ENCODE measurements at places on chromosomes 16 and 17.

DNA sequence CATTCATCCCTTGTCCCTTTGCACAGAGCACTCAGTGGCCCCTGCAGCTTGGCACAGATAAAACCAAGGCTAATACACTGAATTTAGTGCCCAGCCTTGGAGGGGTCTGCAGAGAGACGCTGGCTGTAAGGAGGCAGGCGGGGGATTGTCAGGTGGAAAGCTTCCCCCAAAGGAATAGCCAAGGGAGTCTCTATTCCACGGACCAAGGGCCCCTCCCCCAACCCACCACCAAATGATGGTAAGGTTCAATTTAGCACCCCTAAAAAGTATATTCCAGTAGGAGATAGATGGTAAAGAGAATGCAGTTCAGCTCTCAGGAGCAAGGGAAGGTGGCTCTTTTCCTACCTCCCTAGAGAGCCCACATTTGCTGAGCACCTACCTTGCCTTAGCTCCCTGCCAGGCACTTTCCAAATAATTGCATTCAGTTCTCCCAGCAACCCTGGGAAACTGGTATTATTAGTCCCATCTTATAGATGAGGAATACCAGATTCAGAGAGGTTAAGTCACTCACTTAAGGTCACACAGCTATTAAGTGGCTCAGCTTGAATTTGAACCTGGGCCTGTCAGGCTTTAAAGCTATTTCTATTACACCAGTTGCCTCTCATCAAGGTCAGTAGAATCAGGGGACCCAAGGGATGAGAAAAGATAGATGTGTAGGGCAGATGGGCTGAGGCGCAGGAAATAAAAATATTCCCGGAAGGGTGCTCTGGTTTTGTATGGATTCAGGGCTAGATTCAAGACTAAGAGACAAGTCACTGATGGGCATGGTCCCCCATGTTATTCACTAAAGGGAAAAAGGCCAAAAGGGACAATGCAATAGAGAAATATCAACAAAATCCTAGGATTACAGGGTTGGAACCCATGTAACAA lies 20.0 kb upstream of the ZFHX3 start:
- no peak for DNase-seq

DNA sequence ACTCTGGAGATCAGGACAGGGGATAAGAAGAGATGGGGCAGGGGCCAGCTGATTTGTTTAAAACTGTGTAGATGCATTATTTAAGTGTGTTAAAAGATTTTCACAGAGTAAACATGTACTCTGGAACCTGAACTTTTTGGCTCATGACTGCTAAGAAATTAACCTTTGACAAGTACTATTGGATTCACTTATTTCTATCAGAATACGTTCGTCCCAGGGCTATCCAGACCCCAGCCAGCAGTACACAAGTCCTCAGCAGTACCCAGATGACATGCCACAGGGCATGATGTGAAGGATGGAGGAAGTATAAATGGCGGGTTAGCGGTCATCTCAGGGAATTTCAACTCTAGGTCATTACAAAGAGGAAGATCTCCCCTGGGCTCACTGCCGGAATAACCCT lies 253.7 kb downstream of the STX8 start:
- DNase-seq: no peak

GRCh38 chr16:8694795-8695728 lies 20.6 kb downstream of the ABAT start:
- DNase-seq: no peak

DNA sequence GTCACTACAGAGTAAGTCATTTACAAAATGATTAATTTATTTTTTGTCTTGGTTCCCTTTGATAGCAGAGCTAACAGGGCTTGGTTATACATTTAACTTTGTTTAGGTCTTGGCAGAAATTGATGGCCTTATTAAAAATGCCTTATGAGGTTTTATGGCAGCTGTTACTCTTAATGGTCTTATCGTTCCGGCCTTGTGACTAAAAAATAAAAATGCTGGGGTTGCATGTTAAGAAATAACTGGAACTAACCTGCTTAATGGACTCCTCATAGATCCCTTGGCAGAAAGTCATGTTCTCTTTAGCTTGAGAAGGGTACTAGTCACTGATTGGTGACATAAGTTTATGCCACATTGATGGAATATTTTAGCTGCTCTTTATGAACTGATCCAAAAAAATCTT lies 18.3 kb downstream of the COX11 start:
- DNase-seq: no peak

- DNase-seq: peak; percentile 47
These were observed 2.7 kb downstream of the HOXB2 start for GRCh38 chr17:48542114-48542656.

DNA sequence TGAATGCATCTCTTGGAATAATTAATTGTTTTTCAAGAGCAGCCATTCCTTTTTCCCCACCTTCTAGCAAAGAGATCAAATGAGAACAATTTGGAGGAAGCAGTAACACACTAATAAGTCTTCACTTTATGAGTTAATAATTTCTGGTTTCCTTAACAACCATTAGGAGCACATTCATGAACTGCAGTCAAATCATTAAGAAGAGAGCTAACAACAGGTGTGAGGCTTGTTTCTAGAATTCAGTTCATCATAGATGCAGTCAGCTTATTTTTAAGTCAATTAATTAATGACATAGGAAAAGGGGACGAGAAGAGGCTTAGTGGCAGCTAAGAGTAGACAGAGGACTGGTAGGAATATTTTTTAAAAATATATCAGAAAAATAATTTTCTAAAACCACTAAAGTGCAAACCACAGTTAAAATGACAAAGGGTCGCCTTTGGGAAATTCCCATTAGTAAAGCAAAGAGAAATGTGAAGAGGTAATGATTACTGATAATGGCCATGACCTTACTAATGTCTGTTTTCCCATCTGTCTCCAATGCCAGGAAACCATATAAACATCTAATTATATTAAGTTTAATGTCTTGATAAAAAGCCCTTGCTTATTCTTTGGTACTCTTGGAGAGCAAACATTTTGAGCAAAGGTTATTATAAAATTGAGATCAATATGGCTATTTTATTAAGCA lies 184.2 kb downstream of the KCNJ2 start:
- DNase-seq: no peak

- no peak for DNase-seq
These were observed 53.5 kb downstream of the MARCHF10 start for GRCh38 chr17:62754631-62755030.

- no peak for DNase-seq
These were observed 19.2 kb downstream of the ADCY7 start for GRCh38 chr16:50285406-50286003.

- no peak for DNase-seq
These were observed 505.4 kb upstream of the RBFOX1 start for GRCh38 chr16:6827267-6827666.

DNA sequence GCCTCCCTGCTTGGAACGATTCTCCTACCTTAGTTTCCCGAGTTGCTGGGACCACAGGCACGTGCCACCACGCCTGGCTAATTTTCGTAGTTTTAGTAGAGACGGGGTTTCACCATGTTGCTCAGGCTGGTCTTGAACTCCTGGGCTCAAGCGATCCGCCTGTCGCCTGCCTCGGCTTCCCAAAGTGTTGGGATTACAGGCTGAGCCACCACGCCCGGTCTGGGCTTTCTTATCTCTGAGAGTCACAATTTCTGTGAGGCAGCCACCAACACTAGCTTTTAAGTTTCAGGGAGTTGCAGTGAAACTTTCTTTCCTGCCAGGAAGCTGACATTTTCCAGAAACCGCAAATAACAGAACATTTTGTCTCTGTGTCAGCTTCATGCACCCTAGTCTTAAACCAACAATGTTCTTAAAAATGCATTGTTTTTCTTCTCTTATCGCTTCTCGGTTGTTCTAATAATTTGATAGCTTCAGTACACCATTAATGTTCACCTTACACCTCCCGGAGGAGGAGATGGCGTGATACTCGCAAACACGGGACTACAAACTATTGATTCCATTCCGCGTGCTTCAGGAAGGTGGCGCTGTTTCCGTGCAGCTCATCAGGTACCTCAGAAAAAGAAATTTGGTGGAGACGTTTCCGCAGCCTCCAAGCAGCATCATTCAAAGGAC lies 7.4 kb upstream of the DHRS7B start:
- peak; percentile 36 for DNase-seq

- DNase-seq: no peak
These were observed 36.6 kb upstream of the ACSM2B start for GRCh38 chr16:20612551-20613480.

DNA sequence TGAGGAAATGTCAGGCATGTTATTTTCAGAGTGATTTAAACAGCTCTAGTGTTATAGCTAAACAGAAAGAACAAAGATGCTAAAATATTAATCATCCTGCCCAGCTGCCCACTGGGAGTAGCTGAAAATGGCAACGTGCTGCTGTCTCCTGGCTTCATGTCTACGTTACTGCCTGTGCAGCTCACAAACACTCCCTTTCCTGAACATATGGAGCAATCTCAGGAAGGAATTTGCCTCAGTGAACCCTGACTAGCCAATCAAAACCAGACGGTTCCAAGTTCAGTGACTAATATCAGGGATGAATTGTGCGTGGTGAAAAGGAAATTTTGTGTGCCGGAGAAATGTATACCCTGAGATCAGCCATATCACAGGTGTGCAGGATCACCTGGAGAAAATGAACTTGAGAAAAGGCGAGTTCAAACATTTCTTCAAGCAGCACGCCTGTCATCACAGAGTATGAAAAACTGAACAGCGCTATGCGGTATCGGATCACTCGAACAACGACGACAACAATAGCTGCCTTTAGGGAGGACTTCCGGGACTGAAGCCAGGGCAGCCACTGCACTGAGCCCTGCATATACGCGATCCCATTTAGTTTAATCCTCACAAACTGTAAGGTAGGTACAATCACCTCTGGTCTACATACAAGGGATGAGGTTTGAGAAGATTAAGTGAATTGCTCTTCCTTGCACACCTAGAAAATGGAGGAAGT lies 110.3 kb downstream of the STX8 start:
- DNase-seq: no peak

DNA sequence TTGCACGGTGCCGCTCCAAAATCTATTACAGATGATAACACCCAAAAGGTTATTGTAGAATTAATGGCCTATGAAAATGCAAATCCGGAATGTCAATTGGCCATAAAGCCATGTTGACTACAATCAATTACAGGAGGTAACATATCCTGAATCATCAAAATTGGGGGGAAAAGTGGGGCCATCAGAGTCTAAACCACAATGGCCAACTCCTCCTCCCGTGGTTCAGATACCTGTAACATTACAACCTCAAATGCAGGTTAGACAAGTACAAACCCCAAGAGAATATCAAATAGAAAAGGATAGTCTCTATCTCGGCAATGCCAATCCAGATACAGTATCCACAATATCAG lies 14.9 kb downstream of the FLYWCH1 start:
- DNase-seq: no peak
